ENCODE measurements at places on chromosomes 6 and 20.

- DNase-seq: no peak
These were observed 19.3 kb upstream of the AHCY start for GRCh38 chr20:34322267-34323105.

DNA sequence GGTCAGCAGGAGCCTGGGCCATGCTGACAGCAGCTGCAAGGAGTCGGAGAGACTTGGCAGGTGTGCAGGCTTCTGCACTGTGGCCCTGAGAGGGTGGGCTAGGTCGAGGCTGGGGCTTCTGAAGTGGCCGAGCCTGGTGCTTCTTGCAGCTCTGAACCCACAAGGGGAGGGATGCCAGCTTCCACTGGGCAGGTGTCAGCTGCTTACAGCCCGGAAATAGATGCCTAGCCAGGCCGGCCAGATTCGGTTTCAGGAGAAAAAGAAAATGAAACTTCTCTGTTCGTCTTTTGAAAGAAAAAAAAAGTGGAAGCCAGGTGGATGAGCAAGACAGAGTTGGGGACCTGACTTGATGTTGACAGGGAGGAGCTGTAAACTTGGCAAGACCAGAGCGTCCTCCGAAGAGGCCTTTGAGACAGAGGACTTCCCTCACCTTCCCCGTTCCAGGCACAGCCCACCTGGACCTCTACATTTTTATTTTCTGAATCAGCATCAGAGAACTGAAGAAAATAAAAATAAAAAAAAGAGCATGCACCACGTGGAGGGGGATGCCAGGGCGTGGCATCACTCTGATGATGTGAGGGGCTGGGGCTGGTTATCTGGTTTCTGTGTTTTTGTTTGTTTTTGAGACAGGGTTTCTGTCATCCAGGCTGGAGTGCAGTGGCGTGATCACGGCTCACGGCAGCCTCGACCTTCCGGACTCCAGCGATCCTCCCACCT is at the start of gene ZBP1:
Gene ZBP1, minus strand, starts transcription at position 153 of the 717 bp plus-strand sequence. Its CDS starts 131 bp downstream, at position 22.
- DNase-seq: no peak

DNA sequence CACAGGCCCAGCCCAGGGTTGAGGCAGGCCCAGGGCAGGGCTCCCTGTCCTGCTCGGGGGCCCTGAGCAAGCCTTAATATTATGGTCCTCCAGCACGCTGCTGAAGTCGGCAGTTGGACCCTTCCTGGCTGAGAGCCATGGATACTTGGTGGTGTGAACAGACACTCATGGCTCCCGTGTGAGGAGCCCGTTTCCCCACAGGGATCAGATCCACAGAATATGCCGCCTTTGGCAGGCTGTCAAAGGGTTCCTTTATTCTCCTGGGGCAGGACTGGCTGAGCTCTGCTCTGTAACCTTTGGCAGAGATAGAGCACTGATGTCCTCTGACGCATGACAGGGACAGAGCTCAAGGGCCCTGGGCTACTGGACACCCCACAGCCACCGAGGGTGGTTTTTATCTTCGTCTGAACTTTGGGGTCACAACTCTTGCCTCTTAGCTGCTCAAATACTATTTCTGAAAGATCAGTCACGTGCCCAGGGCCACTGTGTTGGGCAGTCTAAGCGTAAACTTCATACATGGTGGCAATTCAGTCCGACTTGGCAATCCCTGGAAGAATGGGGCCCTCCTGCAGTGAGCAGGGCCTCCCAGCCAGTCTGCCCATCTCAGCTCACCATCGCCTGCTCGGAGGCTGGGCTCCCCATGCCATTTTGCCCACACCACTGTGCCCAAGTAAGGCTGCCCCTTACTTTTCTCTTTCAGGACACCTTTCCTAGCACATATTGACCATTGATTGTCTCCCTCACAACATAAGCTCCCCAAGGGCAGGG is 49.1 kb downstream of the TTI1 start:
- DNase-seq: no peak

GRCh38 chr20:22663528-22664025 is 79.2 kb upstream of the FOXA2 start:
- no peak for DNase-seq

- DNase-seq: no peak
These were observed 57.2 kb upstream of the MTRF1L start for GRCh38 chr6:153059757-153060156.

- DNase-seq: no peak
These were observed 74.1 kb upstream of the SALL4 start for GRCh38 chr20:51876313-51876940.

- DNase-seq: no peak
These were observed 66.7 kb downstream of the RFPL4B start for GRCh38 chr6:112413780-112414179.

DNA sequence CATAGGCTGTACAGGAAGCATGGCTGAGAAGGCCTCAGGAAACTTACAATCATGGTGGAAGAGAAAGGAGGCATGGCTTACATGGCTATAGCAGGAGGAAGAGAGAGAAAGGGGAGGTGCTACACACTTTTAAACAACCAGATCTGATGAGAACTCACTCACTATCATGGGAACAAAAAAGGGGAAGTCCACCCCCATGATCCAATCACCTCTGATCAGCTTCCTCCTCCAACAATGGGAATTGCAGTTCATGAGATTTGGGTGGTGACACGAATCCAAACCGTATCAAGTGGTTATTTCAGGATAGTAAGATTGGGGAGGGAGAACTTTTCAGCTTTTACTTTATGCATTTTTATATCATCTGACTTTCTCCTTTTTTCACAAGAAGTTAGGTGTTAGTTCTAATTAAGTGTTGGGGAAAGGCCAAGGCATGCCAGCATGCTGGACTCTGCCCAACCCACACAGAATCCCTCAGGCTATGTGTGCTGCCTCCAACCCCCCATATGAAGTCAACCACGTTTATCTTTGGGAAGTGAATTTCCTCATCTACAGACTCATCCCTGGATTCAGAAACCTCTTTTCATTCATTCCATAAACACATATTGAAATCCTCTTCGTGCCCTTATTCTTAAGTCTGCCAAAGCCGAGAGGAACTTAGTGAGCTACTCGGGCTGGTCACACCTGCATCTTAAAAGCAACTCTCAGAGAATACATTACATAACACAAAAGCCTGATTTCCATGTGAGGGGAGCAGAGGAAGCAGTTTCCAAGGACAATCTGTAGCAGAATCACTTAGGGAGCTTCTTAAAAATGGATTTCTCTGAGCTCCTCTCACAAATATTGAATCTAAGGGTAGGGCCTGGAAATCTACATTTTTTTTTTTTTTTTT is 16.7 kb upstream of the CLIC5 start:
- DNase-seq: no peak

- no peak for DNase-seq
These were observed 309.3 kb downstream of the FARS2 start for GRCh38 chr6:5570641-5571040.

DNA sequence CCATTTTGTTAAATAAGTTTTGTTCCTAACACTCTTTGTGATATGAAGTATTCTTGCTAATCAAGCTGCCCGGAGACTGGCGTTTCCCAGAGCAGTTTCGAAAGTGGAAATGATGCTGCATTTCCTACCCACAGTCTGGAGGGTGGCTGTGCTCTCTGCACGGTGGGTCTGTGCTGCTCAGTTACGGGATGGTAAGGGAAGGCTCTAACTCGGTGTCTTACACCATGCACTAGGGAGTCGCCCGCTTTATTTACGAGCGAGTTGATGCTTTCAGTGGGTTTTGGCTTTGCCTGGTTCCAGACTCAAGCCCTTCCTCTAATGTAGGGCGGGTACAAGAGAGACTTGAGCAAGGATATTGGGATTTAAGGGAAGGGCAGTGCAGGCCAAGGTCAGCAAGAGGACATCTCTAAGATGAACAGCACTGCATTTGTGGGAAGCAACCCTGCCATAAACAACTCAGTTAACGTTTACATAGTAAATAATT is 180.1 kb upstream of the AKAP12 start:
- no peak for DNase-seq

DNA sequence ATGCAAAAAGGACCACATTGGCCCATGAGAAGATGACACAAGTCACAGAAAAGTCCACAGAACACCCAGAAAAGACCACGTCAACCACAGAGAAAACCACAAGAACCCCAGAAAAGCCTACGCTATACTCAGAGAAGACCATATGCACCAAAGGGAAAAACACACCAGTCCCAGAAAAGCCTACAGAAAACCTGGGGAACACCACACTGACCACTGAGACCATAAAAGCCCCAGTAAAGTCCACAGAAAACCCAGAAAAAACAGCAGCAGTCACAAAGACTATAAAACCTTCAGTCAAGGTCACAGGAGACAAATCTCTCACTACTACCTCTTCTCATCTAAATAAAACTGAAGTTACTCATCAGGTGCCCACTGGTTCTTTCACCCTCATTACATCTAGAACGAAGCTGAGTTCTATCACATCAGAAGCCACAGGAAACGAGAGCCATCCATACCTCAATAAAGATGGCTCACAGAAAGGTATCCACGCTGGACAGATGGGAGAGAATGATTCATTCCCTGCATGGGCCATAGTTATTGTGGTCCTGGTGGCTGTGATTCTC is 11.2 kb downstream of the MUCL3 start:
- no peak for DNase-seq

- DNase-seq: no peak
These were observed 118.9 kb downstream of the QKI start for GRCh38 chr6:163533443-163533842.

All from amygdala (tissue), 56 donors.